ENCODE measurements at places on chromosomes 6 and 20.

DNA sequence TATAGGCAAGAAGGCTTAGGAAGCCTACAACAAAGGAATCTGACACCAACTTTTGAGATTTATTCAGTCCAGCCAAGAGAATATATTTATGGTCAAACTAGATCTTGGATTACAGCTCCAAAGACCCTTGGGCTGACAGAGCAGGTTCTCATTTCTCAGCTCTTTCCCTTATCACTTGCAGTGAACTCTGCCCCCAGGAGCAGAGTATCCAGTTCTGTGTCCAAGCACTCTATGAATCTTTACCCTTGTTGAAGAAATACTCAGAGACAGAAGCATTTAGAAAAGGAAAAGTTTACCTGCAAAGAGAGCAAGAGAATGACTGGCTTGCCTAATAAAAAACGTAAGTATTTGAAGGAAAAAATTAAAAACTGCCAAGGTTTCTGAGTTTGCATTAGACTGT, 190.5 kb downstream of the SLC16A10 start:
- no peak for DNase-seq

DNA sequence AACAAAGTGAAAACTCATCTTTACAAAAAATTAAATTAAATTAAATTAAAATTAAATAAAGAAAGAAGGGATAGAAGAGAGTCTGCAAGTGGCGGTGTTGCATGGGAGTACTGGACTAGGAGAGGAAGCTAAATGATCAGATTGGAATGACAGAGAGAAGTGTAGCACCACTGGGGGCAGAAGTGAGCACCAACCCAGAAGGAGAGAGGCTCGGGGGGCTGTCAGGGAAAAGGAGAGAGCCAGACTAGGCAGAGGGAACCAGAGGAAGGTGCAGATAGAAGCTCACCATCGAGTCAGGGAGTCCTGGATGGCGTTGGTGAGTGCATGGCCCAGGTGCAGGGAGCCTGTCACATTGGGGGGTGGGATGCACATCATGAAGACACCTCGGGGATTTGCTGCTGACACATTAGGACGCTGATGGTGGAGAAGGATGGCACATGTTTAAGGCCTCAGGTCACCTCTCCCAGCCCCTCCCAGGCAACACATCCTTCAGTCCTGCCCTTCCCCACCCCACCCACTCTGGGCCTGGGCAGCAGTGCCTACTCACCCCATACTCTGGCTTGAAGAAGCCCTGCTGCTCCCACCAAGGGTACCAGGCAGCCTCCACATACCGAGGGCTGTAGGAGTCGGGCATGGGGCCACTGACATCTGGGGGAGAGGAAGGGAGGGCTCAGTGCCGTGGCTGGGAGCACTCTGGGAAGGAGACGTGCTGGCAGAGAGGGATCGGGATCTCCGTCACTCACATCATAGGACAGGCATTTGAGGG, 4.0 kb downstream of the VARS1 start:
- peak; percentile 40 for DNase-seq

DNA sequence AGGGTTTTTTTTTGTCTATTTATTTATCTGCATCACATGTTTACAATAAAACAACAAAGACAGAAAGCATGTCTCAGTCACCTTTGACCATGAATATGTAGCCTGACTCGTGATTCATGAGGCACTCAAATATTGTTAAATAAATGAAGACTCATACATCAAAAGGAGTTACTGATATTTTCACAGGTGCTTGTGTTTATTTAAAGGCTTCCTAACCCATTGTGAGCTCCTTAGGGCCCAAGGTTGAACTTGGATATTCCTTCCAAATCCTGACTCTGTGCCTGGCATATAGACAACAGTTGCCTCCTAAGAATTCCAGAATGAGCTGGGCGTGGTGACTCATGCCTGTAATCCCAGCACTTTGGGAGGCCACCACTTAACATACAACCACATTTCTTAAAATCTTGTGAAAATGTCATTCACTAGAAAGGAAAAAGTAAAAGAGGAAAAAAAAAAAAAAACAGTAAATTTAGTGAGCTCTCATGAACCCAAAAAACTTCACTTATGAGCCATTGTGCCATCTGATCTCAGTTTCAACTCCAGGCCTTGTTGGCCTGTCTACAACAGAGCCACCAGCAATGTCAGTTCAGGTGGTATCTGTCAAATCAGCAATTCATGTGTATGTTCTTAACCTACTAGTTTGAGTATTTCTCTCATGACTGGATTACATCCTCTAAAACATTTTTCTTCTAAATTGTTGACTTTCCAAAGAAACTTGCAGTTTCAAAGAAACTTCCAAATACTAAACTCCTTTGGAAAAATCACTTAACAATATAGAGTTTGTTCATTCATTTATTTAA, 162.7 kb upstream of the MARCKS start:
- no peak for DNase-seq

DNA sequence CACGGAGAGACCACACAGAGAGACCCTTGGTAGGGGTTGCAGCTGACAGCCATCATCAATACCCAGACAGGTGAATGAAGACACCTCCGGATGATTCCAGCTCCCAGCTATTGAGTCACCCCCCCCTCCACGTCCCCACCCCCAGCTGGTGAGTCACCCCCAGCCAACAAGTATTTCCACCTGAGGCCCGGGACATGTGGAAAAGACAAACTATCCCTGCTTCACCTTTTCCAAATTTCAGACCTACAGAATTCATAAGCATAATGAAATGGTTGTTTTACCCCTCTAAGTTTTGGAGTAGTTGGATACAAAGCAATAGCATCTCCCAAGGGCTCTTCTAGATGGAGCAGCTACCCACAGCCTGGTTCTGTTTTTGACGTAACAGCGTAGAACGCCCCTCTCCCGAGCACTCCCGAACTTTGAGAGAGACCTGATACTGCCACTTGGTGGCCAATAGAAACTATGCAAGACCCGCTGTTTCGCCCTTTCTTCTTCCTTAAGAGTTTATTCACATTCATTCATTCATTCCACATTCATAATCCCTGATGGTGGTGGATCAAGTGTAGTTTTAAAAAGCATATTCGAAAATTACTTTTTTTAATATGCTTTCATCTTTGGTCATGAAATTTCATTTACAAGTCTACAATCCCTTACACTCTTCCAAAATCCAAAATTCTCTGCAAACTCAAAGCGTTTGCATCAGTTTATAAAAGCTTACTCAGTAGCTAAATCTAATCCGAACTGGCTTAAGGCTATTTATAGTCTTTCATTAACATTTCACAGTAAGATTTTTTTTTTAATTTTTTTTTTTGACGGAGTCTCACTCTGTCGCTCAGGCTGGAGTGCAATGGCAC, 15.1 kb upstream of the PPP1R16B start:
- DNase-seq: no peak

DNA sequence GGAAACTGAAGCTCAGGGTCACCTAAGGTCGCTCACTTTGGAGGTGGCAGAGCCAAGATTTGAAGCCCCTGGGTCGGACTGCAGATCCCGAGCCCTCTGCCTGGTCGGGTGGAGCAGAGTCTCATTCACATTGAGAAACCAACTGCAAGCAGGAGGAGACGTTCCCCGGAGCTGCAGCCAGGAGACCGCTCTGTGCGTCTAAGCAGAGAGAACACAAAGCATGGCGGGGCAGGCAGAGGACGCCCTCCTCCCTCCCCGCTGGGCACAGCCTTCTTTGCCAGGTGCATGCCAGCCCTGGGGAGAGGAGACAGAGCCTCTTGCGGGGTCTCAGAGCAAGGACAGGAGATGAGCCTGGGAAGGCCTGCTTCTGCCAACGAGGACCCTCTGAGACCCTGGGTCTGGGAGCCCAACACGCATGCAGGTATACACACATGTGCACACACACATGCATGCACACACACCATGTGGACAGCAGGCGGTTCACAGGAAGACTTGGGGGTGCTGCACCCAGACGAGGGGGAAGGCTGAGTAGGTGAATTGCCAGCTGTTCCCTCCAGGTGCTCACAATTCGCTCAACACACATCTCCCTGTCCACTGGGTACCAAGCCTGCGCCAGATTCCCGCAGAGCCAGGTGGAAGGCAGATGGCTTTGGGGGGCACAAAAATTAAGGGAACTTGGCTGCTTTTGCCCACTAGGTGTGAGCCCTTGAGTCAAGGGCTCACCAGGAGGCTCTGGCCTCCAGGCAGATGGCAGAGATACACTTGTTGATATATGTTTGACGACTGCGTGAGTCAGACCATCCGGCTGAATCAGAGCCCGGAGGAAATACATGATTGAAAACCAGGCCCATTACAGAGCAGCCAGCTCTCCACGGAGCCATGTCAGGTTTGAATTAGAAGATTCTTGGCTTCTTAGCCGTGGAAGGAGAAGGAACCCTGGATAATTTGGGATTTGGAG, 5.5 kb upstream of the NTSR1 start:
- DNase-seq: no peak

DNA sequence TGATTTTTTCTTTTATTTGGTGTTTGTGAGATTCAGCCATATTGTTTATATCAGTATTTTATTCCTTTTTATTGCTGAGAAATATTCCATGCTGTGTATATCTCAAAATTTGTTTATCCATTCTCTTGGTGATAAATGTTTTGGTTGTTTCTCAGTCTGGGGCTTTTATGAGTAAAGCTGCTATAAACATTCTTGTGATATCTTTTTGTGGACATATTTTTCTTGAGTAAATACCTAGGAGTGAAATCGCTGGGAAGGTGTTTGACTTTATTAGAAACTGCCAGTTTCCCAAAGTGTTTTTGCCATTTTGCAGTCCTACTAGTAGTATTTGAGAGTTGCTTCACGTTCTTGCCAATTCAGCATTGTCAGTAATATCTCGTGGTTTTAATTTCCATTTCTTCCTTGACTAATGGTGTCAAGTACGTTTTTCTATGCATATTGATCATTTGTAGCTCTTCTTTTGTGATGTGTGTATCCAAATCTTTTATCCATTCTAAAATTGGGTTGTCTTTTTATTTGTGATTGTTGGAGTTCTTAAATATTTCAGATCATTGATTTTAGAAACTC, 31.1 kb upstream of the DYNLRB1 start:
- DNase-seq: no peak

DNA sequence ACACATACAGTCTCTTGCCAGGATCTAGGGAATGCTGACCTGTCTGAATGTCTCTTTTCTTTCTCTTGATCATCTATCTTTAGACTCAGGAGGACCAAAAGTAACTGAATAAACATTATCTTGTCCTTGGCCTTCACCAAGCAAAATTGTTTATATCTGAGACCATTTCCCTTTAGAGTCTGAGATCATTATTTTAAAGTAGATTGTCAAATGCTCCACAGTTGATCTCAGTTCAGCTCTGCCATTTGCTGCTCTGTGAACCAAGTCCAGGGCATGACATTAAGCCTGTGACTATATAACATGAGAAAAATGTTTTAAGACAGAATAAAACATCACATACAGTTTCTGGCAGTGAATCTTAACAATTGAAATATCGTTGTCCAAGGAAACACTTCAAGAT, 148.3 kb upstream of the NRSN1 start:
- DNase-seq: no peak

DNA sequence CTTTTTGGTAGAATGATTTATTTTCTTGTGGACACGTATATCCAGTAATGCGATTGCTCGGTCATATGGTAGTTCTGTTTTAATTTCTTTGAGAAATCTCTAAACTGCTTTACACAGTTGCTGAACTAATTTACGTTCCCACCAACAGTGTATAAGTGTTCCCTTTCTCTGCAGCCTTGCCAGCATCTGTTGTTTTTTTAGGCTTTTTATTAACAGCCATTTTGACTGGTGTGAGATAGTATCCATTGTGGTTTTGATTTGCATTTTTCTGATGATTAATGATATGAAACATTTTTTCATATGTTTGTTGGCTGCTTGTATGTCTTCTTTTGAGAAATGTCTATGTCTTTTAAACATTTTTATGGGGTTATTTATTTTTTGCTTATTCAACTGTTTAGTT, 196.7 kb downstream of the MOXD1 start:
- no peak for DNase-seq

DNA sequence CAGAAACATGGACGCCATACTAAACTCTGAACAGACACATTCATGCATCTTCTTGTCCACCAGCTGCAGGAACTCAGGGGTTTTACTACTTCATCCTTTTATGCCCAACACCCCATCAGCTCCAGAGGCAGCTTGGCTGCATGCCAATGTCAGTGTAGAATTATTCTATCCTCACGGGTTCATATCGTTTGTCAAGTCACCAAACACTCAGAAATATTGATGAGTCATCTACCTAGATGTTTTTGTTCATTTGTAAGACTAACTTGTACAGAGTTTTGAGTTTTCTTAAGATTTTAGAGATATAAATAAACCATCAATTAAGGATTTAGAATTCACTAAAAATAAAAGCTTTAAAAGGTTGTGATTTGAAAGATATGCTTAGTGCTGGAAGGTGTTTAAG, 590.7 kb upstream of the FLRT3 start:
- DNase-seq: no peak

DNA sequence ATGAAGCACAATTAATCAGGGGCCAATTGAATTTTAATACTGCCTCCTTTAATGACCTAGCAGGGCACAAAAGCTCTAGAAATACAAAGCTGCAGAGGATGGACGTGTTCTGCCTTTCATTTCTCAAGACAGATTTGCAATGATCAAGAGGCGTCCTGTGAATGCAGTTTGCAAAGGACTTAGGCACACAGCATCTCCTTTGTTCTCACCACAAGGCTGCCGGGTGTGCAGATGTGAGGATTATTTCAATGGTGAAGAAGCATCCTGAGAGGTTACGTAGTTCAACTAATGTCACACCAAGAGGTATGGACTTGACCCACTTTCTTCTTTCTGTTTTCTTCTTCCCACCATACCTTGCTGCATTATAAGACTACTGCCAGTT, 42.9 kb upstream of the SPTLC3 start:
- DNase-seq: no peak
